ENCODE measurements at places on chromosomes 16 and 17.
A peak's percentile ranks its signal among the peaks of the same experiment; 100 is the strongest.

DNA sequence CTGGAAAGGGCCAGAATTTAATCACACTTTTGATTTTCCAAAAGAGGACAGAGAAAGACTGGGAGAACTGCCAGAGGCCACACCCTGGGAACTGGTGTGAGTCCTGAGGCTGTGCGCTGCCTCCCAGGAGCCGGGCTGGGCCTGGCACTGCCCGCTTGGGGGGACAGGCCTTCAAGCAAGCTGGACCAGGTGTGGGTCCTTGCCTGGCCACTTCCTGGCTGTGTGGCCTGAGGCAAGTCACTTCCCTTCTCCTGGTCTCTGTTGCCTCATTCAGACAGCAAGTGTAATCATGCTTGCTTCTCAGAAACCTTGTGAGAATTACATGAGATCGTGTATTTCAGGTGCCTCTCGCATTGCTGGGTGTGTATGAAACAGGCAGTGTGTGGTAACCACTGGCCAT lies 143.0 kb downstream of the SNX29 start:
- DNase-seq = no peak

- DNase-seq = no peak
Observed at GRCh38 chr16:12450387-12450786, 353.3 kb downstream of the CPPED1 start.

DNA sequence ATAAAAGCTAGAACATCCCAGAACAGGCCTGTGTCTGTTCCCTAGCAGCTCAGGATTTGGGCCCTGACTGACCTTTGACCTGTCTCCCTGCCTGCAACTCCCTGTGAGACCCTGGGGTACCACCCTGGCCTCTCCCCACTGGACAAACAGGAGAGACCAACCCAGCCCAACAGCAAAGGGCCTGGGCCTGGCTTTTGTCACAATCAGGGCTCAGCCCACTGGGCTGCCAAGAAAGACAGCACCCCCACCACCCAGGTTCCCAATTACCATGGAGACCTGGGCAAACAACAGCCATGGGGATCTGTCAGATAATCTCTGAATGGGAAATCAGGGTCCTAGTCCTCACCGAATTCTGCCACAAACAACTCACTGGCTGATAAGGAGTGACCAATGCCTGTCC lies 11.1 kb downstream of the PLLP start:
- DNase-seq = no peak

DNA sequence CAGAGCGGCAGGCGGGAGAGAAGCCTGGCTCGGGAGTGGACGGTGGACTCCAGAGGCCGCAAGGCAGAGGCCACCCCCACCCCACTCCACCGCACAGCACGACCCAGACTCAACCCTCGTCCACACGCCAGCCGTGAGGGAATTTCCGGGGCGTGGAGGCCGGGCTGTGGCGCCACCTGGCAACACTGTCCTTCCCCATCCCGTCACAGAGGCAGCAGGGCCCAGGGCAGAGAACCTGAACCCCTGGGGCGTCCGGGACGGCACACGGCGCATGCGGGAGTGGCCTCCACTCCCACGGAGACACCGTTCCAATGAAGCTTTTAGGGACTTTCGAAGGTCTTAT lies 23.5 kb downstream of the GNPTG start:
- no peak for DNase-seq

- peak; percentile 61 for DNase-seq
Observed at GRCh38 chr16:75379911-75380847, 53.1 kb downstream of the CFDP1 start.

All from osteoblast (primary cell).